ENCODE measurements at places on chromosomes 3 and 15. TPM values are rescaled to one million over a fixed set of nuclear protein-coding genes. Genes with fewer than 3 reads are reported as not detected.
A peak's percentile ranks its signal among the peaks of the same experiment; 100 is the strongest.

GRCh38 chr3:38634111-38634510, 15.4 kb downstream of the SCN5A start:
- DNase-seq: peak; percentile 83

DNA sequence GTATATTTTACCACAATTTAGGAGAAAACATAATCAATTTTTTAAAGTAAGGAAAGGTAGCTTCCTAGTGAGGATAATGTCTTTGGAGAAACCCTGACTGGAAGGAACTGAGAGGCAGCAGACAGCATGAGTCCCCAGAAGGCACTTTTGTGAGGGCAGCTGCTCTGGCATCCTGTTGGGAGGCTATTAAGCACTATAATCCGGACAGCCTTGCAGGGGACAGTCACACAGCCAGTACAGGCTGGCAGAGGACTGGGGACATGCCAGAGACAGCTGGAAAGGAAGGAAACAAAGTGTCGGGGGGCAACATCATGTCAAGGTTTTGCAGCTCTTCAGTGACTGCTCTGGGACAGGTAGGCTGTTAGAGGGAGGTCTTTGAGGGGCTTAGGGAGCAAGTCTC, 15.7 kb downstream of the ACAN start:
- no peak for DNase-seq

- DNase-seq: peak; percentile 59
Measured at GRCh38 chr15:41558400-41559238, at the start of gene TYRO3. Gene TYRO3 (plus strand): TSS chr15:41559212. CDS start chr15:41559258, 46 bp downstream.

GRCh38 chr3:14482271-14482721, 57.8 kb downstream of the GRIP2 start:
- DNase-seq: no peak

The RFTN1 gene
- total RNA-seq: 20.1 TPM

The CDCP1 gene
- total RNA-seq: not detected

DNA sequence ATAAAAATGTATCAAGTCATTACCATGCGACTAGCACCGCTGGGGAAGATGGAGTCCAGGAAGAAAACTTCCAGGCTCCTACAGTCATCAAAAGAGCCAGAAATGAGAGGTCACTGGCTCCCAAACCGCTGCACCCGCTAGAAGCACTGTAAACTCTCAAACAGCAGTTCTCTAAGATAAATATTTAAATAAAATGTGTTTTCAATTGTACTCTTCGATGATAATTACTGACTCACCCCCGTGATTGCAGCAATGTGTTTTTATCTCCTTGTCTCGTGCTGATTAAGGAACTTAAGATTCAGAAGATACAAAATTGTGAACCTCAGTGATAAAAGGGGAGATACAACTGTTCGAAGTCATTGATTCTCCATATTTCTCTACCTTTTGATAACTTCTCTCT, 45.8 kb upstream of the FOXP1 start:
- DNase-seq: no peak

The ARPIN gene
- total RNA-seq: 2.4 TPM

DNA sequence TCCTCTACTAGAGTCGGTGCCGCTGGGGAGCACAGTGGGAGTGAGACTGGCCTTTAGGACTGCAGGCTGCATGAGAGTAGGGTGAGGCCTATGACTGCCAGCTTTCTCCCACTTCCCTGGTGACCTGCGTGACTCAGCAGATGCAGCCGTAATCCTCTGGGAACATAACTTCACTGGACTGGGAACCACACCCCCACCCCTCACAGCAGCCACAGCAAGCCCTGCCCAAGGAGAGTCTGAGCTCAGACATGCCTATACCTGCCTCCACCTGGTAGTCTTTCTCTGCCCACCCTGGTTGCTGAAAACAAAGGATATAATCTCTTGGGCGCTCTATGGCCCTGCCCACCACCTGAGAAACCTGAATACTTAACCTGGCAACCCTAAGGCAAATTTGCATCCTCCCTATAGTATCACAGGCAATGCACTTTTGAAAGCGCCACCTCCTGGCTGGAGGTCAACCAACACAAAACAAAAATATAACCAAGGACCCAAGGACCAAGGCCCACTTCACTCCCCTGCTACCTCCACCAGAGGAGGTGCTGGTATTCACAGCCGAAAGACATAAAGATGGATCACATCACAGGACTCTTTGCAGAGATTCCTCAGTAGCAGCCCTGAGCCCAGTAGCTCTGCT, 308.9 kb downstream of the CTNNB1 start:
- peak; percentile 47 for DNase-seq

DNA sequence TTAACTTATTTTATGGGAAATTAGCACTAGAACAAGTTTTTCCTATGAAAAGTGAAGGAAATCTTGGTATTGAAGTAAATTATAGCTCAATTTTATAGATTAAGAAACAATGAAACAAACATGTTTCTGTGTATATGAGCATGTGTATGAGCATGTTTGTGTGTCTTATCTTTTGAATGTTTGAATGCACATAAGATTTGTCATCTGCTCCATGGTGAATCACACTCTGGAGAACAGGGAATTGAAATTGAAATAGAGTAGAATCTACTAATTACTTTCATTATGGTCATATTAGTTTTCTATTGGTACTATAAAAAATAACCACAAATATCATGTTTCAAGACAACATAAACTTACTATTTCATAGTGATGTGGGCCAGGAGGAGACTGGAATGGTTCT, 646.6 kb downstream of the OTOL1 start:
- DNase-seq: no peak

- DNase-seq: no peak
Measured at GRCh38 chr15:96331144-96331944, 844 bp downstream of the NR2F2 start.

The BFSP2 gene
- total RNA-seq: 0.41 TPM

DNA sequence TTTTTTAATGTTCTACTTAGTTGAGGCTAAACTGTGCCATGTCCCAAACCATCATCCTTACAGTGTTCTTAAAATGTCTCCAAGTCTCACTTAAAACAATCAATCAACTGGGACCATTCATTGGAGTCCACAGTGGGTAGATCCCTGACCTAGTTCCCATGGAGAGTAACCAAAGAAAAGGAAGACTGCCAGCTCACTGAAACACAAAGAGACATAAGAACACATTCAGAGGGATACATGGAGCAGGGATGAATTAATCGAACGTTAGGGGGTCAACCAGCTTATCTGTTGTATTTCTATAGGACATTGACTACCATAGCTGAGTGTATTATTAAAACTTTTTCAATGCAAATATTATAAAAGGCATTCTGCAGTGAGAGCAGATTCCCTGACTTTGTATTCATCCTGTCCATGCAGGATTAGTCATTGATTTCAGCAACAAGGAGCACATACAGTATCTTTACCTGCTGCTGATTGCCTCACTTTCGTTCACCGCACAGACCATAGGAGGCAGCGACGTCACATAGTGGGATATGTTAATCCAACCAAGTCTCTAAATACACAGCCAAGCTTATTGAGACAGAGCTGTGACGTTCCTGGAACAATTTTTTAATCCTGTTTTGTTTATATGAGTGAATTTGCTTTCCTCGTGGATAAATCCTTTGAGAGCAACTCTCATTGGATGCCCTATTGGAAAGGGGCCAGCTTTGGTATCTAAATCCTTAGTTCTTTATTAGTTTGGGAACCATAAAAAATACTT, 364.9 kb upstream of the RBMS3 start:
- DNase-seq: peak; percentile 85

DNA sequence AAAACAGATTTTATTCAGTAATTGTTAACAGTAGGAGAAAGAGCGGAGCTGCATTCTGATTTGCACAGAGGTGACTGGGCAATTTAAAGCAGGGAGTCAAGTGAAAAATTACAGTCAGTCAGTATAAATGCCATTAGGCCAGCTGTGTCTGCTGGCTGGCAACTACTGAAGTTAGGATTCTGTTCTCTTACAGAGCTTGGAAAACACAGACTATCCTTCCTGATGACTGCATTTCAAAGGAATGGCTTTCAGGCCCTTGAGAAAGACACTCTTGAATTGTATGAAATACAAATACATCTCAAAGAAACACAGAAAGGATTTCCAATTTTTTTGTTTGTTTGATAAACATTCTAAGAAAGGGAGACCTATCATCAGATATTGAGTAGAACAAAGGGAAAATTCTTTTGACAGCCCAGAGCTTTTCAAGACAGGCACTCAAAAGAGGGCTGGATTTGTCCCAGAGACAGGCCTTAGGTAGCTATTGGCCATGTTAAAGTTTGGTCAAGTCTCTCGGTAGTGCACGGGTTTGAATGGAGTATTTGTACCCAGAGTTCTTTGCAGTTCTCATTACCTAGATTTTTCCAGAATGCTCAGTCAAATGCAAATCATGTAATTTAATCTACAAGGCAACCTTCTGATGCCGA, 551.2 kb upstream of the CCDC54 start:
- peak; percentile 30 for DNase-seq

The PIK3CA gene
- 14.4 TPM for total RNA-seq

GRCh38 chr3:56655709-56656108, 27.4 kb downstream of the TASOR start:
- no peak for DNase-seq

GRCh38 chr3:194973366-194974000, 287.8 kb downstream of the FAM43A start:
- DNase-seq: no peak

DNA sequence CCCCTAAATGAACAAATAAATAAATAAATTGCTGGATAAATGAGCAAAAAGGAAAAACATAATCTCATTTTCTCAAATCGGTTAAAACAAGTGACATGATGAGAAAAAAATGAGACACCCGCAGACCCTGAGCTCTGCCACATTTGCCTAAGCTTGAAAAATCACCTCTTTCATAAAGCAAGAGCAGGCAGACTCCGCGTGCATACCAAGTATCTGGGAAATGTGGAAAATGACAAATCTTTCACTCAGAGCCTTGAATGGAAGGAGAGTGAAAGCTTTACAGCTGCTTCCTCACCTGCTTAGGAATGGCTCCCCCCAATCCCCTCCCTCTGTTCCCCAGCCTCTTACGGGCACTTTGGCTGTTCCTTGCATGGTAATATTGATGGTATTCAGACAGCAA, 355.5 kb upstream of the SUCLG2 start:
- no peak for DNase-seq

The SEMA3G gene
- total RNA-seq: 0.10 TPM

The WNT7A gene
- total RNA-seq: not detected

Measured in SJCRH30 (cell line).